ENCODE measurements at places on chromosomes 3 and 15.

DNA sequence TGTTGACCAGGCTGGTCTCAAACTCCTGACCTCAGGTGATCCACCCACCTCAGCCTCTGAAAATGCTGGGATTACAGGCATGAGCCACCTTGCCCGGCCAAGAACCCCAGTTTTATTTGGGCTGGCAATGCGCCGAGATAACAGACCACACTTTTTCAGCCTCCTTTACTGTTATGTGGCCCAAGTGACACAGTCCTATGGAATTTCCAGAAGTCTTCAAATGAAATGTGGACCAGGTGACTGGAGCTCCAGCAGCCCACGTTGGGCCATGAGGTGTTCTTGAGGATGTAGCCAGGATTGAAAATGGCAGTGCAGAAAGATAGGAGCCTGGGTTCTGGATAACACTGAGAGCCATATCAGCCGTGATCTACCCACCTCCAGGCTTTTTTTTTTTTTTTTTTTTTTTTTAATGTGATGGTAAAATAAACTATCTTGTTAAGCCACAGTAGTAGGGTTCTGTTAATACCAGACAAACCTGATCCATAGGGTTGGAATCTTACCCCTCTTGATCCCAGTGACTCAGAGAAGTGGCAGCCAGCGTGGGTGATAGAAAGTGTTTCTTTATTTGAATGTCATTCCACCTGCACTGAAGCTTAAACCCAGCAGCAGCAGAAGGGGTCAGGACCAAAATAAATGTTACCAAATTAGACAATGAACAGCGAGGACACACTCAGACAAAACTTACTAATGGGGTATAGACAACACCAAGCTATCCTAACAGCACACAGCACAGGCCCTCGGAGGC is 55.6 kb downstream of the LHFPL4 start:
- no peak for DNase-seq

DNA sequence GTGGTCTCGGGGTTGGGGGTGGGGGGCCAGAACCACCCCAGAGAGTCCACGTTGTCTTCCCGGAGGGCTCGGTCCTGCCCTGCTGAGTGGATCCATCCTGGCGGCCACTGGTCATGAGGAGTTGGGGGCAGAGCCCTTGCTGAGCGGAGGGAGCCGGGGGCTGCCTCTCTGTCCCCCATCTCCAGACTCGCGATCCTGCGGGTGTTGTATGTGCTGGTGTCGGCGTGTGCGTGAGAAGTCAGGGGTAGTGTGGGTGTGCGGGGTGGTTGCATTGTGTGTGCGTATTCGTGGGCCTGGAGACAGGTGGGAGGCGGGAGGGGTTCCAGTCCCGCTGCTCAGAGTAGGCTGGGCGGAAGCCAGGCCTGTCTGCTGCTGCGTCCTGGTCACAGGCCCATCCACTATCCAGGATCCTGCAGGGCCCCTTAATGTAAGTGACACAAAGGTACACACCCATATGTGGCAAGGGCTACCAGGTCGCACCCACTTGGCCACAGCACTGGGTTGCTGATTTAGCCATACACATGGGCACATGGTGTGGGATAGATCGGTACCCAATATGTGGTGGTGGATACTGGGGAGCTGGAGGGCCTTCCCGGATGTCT is 30.7 kb downstream of the NBEAL2 start:
- no peak for DNase-seq

- DNase-seq: no peak
These were observed 246.7 kb downstream of the LPP start for GRCh38 chr3:188400494-188401243.

DNA sequence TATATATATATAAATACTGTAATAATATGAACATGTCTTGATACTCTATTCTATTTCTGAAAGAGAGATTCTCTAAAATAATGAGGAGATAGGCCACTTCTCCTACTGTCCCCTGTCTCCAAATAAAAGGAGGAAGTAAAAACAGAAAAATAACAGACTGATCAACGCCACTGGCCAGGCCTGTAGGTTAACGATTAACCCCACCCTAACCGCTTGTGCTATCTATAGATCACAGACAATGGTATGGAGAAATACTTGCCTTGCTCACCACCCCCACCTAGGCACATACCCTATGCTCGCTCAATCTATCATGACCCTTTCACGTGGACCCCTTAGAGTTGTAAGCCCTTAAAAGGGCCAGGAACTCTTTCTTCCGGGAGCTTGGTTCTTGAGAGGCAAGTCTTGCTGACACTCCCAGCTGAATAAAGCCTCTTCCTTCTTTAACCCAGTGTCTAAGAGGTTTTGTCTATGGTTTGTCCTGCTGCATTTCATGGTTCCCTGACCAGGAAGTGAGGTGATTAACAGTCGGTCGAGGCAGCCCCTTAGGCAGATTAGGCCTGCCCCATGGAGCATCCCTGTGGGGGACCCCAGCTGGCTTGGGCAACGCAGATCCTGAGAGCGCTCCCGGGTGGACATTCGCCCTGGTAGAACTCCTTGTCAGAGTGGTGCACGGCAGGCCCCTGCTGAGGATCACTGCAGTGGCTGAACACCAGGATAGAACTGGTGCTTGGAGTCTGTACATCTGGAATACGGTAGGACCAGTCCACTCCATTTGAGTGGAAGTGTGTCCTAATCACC is 521.8 kb upstream of the CNTN3 start:
- no peak for DNase-seq

DNA sequence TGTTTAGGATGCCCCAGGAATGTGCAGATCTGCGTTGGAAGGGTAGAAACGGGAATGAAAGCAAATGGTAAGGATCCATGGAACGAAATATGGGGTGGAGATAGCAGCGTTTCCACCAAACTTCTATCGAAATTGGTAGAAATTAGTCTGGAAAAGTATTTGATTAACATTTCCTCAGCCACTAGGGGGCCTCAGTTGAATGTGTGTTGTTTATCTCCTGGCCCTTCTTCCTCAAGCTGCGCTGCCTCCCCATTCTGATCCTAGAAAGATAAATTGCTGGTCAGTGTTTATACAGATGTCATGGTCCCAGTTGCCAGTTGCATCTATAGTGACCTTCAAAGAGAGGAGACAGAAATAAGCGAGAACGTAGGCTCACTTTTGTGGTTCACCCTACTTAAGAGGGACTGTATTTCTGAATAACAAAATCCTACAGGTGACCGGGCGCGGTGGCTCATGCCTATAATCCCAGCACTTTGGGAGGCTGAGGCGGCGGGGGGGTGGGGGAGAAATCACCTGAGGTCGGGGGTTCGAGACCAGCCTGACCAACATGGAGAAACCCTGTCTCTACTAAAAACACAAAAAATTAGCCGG is 457.1 kb downstream of the SQOR start:
- no peak for DNase-seq

GRCh38 chr3:32844322-32844654 is 26.5 kb downstream of the TRIM71 start:
- no peak for DNase-seq

DNA sequence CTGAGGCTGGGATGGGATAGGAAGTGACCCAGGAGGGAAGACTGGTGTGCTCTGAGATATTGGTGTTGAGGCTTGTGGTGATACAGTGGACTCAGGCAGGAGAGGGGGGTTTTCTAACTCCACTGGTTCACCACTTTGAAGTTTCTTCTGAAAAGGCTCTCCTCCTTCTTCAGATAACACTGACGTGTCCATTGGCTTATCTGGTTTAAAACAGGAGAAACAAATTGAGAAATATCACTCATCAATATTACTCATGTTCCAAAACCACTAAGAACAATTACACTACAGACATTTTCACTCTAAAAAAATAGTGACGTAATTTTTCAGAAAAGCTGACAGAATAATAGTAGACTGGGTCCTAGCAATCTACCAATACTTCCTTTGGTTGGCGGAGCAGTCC is 23.1 kb downstream of the TP53BP1 start:
- DNase-seq: no peak

GRCh38 chr15:101537483-101538080 is 48.1 kb upstream of the PCSK6 start:
- DNase-seq: no peak

DNA sequence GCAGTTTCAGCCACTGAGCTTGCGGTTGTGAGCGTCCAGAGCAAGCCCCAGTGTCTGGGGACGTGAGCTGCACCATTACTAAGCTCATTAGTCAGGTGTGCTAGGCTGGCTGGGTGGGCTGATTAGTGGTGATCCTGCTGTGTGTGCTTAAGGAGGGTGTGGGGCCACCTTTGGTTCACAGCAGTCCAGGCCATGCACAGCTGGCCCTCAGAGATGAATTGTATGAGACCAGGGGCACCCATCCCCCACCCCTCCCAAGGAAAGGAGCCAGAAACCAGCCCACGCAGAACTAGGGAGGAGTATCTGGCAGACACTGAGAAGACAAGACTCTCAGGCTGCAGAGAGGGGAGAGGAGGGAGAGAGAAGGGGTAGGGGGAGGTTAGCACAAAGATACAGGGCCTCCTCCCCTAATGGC is 3.8 kb downstream of the TYRO3 start:
- DNase-seq: no peak

- DNase-seq: peak; percentile 27
These were observed 19.5 kb downstream of the MESD start for GRCh38 chr15:80970018-80970657.

- DNase-seq: no peak
These were observed 45.4 kb downstream of the DAZL start for GRCh38 chr3:16559653-16560365.
